ENCODE measurements at places on chromosomes 2 and 18. TPM values are rescaled to one million over a fixed set of nuclear protein-coding genes. Genes with fewer than 3 reads are reported as not detected.
A peak's percentile ranks its signal among the peaks of the same experiment; 100 is the strongest.

- peaks cover 7% of the 10 kb centered on the region for H3K36me3 ChIP-seq
- H3K27ac ChIP-seq: peak overlapping the region; percentile 58
- H3K4me3 ChIP-seq: no peak overlapping the region
- H3K27me3 ChIP-seq: no peaks in the 10 kb centered on the region
- DNase-seq: no peak
Observed at GRCh38 chr2:217919781-217920351, 82.9 kb downstream of the TNS1 start.

DNA sequence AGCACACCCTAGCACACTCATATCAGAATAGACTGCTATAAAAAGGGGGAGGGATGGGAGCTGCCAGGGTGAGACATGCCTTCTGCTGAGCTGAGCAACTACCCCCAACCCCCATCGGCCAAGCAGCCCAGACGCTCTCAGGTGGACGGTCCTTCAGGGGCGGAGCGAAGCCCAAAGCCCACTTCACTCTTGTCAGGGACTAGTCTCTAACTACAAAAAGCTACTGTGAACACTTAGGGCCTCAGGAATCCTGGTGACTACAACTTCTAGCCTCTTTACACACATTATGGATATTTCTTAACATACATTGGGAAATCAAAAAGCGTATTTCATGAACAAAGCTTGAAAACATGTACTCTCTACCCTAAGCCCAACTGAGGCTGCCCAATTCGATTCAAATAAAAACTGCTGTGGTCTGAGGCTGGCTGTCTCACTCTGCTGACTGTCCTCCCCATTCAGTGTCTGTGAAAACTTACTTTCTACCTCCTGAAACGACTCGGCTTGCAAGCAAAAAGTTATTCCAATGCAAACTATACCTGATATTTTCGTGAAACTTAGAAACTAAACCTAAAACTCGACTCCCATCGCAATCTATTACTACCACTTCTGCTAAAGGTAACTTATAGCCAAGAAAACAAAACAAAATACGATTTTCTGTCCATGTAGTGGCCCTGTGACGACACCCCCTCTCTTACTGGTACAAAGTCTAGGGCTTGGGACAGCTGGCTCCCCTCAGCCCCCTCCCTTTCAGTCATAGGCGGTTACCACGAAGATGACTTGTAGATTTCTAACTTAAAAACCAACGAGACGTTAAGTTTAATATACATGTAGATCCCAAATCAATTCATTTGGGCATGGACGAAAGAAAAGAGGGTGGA lies 1.2 kb downstream of the SERTAD2 start:
- no peaks in the 10 kb centered on the region for H3K27me3 ChIP-seq
- peak overlapping the region; percentile 98 for H3K27ac ChIP-seq
- H3K4me3 ChIP-seq: peak overlapping the region; percentile 89
- H3K4me1 ChIP-seq: peaks cover 61% of the 10 kb centered on the region
- no peaks in the 10 kb centered on the region for H3K36me3 ChIP-seq

DNA sequence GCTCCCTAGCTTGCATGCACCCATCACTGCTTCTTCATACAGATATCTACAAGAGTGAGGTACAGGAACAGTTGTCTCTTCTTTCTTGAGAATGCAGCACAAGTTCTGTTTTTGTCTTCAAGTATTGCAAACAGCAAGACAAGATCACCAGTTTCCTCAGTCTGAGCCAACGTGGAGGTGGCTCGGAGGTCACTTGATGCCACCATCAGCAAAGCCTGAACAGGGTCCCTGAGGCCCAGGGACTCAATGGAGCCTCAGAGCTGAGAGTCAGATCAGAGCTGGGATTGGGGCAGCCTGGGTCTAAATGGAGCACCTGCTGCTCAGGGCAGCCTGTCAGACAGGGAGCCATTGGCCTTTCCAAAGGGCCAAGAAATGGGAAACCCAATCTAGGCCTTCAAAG lies 290.7 kb upstream of the ID2 start:
- H3K27me3 ChIP-seq: no peaks in the 10 kb centered on the region
- H3K36me3 ChIP-seq: no peaks in the 10 kb centered on the region
- no peak overlapping the region for H3K27ac ChIP-seq
- H3K4me1 ChIP-seq: peaks cover 10% of the 10 kb centered on the region

GRCh38 chr2:24720310-24720709 lies 72.9 kb downstream of the PTRHD1 start:
- H3K27ac ChIP-seq: no peak overlapping the region
- DNase-seq: no peak
- no peak overlapping the region for H3K4me3 ChIP-seq
- H3K27me3 ChIP-seq: no peaks in the 10 kb centered on the region
- peaks cover 11% of the 10 kb centered on the region for H3K36me3 ChIP-seq
- no peaks in the 10 kb centered on the region for H3K4me1 ChIP-seq

DNA sequence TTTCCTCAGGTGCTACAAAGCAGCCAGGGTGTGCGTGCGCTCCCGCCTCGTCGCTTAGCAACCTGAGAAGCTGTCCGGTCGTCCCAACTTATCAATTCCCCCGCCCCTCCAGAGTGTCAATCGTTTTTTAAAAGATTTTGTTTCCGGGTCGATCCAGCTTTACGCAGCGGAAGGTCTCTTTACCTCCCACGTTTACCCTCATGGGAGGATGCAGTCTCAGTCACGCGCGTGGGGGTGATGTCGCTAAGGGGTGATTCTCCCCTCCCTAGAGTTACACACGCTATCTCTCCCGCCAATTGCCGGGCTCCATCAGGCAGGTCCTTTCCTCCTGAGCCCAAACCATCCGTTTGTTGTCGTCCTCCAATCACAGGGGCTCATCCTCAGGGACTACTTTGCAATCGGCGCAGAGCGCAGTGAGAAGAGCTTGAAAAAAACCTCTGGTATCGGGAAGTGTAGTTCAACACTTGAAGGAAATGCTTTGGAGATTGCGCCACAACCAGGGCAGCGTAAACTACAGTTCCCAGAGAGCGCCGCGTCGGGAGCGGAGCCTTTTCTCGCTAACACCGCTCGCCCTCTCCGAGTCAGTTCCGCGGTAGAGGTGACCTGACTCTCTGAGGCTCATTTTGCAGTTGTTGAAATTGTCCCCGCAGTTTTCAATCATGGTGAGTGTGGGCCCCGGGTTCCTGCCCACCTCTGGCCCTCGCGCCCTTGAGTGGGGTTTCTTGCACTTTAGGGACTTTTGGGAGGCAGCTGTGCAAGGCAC lies at the start of the genes MDH1 and WDPCP:
TSS of gene MDH1 (plus strand) at position 579 of the 763 bp plus-strand sequence. CDS start at position 660, 81 bp downstream.
TSS of gene WDPCP (minus strand) at position 93 of the 763 bp plus-strand sequence. CDS start 206 bp downstream, outside the sequence.
- H3K36me3 ChIP-seq: no peaks in the 10 kb centered on the region
- H3K27ac ChIP-seq: peak within 1 kb of the TSS; percentile 93
- no peaks in the 10 kb centered on the region for H3K27me3 ChIP-seq
- DNase-seq: peak; percentile 86
- H3K4me3 ChIP-seq: peak within 1 kb of the TSS; percentile 93
- H3K4me1 ChIP-seq: peaks cover 30% of the 10 kb centered on the region

DNA sequence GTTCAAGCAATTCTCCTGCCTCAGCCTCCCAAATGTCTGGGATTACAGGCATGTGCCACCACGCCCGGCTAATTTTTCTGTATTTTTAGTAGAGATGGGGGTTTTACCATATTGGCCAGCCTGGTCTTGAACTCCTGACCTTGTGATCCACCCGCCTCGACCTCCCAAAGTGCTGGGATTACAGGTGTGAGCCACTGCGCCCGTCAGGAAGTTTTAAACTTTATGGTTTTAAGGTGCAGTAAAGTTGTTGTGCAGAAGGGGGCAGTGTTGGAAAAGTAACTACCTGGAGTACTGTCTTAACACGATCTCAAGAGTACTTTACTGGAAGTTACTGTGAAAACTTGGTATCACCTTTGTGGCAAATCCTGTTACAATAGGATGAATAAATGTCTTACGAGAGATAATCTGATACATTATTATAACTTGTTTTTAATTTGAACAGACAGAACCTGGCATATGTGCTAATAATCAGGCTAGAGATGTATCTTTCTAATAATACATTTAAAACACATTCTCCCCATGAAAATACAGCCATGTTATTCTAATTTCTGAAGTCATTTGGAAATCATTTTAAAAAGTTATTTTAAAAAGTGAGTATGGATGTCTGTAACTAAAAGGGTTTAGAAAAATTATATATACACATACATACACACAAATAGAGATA lies 10.8 kb downstream of the SPDYA start:
- DNase-seq: no peak
- no peak overlapping the region for H3K4me3 ChIP-seq
- H3K27ac ChIP-seq: no peak overlapping the region

- peak; percentile 47 for DNase-seq
- no peak overlapping the region for H3K27ac ChIP-seq
- H3K27me3 ChIP-seq: no peaks in the 10 kb centered on the region
- peaks cover 15% of the 10 kb centered on the region for H3K36me3 ChIP-seq
- no peaks in the 10 kb centered on the region for H3K4me1 ChIP-seq
Observed at GRCh38 chr2:239165206-239165831, 235.5 kb downstream of the HDAC4 start.

OTOS gene
- total RNA-seq: not detected

NGEF gene
- total RNA-seq: 20.7 TPM

AKAIN1 gene
- total RNA-seq: 1.1 TPM
